ENCODE measurements at places on chromosomes 5 and 9.

DNA sequence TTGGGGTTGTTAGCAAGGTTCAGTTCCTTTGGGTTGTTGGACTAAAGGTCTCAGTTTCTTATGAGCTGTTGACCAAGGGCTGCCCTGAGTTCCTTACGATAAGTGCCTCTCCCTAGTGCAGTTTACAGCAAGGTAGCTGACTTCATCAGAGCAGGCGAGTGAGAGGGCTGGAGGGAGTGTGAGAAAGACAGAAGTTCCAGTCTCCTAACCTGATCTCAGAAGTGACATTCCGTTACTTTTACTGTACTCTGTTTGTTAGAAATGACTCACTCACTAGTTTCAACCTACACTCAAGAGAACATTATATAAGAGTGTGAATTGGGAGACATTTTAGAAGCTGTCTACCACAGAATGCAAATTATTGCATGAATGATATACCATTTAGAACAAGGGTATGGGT is 21.2 kb upstream of the IL31RA start:
- DNase-seq, result no peak

GRCh38 chr5:180332051-180332517 is 21.1 kb downstream of the GFPT2 start:
- DNase-seq, result no peak

DNA sequence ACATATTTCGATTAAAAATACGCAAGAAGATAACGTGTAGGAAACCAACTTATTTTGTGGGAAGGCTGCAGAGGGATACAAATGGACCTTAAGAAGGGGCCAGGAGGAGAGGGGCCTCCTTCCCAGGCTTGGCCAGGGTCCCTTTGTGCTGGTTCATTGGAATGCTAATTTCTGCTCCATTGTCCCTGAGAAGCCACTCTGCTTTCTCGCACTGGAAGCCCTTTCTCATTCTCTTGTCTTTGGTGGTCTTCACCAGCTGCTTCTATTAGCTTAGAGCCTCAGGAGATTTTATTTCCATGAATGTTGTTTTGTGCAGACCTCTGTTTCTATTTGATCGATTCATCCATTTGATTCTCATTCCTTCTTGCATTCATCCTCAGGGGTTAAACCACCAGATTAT is 325.4 kb downstream of the TMEM38B start:
- DNase-seq, result no peak

- DNase-seq, result no peak
These were observed 46.5 kb downstream of the SLC6A7 start for GRCh38 chr5:150236313-150236712.

GRCh38 chr5:125045646-125046045 is 299.2 kb upstream of the ZNF608 start:
- no peak for DNase-seq

GRCh38 chr9:79962836-79963235 is 391.1 kb downstream of the TLE4 start:
- no peak for DNase-seq

GRCh38 chr5:34005211-34005610 is 2.6 kb downstream of the AMACR start:
- no peak for DNase-seq

- DNase-seq, result no peak
These were observed 13.2 kb downstream of the GZMK start for GRCh38 chr5:55037046-55037771.

DNA sequence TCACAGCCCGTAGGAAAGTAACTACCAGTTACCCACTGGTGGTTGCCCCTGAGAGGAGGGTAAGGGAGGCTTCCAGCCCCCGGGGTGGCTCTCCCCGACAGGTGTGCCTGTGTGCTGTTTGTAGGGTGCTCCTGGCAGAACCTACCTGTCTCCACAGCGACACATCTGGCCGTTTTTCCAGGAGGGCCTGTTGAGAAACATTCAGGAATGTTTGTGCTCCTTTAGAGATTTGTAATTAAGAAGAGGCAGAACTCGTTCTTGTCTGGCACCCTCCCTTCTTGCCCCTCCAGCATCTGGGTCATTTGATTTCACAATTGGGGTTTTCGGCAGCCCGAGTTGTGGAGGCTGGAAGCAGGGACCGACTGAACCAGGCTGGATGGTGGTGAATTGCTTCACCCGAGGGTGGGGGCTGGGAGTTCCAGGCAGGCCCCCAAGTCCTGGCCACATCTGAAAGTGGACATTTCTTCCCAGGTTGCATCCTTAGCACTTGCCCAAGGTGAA is 74.2 kb downstream of the WWC1 start:
- DNase-seq, result no peak

DNA sequence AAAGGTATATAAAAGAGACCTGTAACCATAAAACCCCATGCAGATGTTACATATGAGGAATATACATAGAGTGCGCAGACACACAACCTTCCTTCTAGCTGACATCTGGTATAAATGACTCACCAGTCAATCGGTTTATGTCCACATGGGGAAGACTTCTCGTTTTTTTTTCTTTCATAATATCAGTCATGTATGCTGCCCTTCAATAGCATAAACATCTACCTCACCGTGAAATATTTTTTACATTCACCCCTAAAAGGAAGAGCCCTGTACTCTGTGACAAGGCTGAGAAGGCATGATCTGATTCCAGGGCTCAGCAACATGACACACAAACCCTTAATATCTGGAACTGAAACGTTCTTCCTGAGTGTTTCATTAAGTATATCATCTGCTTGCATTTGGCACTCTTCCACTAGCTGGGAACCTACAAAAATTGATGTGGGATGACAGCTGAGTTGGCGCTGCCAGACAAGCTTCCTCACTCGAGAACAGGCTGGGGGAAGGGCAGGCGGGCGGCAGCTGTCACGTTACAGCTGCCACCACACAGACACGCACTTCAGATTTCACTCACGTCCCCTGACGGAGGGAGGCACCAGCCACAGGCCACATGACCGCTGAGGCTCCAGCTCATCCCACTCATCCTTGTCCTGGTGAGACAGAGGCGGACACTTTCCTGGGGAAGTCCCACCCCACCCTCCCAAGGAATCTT is 74.2 kb downstream of the SHB start:
- peak; percentile 83 for DNase-seq

- no peak for DNase-seq
These were observed 487.9 kb upstream of the DMAC1 start for GRCh38 chr9:8287501-8287900.

DNA sequence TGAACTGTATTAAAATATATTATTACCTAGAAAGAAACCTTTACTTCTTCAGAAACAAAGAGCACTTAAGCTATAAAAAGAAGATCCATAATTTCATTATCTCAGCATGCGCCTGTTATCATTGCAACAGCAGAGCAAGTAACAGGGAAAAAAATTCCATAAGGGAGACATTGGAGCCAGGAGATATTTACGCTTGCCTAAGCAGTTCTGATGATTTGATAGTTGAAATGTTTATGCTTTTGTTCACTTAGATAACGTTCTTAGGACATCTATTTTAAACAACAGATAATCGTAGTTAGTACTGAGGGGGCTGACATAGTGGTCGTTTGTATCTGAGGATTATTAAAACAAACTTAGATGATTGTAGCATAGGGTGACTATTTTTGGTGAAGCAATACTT is 252.5 kb downstream of the NNT start:
- DNase-seq, result no peak

GRCh38 chr5:126120939-126121338 is 302.3 kb upstream of the GRAMD2B start:
- DNase-seq, result no peak

- no peak for DNase-seq
These were observed 31.2 kb downstream of the OTP start for GRCh38 chr5:77607324-77607723.

DNA sequence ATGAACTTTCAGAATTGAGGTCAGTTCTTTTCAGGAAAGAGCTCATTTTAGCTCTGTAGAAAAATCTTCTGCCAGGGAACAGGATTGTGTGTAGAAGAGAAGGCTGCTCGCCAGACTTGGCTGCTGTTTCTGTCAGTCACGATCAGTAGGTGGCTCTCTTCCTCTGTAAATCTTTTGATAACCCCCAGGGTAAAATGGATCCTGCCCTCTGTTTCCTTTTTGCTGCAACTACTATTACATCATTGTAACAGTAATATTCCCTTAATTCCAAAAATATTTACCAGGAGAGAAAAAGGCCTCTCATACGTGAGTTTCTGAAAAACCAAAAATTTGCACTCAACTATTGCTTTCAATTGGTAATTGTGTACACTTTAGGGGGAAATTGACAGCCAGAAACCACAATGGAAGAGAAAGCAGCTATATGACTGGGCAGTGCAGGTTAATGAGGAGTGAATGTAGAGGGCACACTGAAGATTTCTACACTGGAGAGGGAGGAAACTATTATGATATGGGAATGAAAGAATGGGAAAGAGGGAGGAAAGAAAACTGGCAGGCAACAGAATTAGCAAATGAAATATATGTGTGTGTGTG is 12.3 kb downstream of the IFNA21 start:
- DNase-seq, result no peak

GRCh38 chr5:93018461-93018860 is 562.6 kb downstream of the NR2F1-AS1 start:
- peak; percentile 12 for DNase-seq

GRCh38 chr5:124519396-124519795 is 227.0 kb downstream of the ZNF608 start:
- DNase-seq, result no peak

DNA sequence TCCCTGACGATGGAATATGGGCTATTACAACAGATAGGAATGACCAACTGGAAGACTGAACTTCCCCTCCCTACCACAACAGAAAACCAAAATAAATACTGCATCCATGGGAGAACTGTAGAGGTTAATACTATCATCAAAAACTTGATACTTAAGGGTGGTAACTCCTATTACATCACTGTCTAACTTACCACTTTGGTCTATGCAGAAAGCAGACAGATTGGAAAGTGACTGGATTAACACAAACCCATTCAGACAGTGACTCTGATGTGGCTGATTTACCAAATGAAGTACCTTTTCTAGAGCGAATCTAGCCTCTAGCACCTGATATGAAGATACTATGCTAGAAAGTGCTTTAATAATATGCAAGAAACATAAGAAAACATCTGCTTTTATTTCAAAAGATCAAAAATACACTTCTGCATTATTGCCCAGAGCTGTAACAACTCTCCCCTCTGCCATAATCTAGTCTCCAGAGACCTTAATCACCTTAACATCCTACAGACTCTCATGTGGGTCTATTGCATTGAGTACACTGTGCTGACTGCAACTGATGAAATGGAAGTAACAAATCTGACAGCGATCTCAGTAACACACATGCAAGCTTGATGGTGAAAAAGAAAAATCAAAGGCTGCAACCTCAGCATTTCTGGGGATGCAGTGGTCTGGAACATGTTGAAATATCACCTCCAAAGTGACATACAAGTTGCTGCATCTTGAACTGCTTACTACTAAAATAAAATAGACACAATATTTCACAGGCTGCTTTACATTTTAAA is 62.7 kb downstream of the EPB41L4A start:
- DNase-seq, result no peak

DNA sequence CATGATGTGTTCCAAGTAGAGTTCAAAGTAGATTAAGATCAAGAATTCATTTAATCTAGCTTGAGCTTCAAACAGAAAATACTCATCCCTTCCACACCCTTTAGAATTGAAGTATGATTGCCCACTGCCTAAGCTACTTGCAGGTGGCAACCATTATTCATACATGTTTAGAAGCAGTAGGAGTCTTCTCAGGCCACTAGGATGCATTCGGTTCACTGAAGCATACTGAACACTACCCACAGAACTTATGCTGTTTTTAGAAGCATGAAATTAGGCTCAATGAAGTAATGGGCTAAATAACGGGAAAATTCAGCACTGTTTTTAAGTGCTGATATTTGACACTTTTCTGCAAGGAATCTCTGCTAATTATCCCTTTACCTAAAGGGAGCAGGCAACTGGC is 263.4 kb downstream of the DEPDC1B start:
- no peak for DNase-seq

DNA sequence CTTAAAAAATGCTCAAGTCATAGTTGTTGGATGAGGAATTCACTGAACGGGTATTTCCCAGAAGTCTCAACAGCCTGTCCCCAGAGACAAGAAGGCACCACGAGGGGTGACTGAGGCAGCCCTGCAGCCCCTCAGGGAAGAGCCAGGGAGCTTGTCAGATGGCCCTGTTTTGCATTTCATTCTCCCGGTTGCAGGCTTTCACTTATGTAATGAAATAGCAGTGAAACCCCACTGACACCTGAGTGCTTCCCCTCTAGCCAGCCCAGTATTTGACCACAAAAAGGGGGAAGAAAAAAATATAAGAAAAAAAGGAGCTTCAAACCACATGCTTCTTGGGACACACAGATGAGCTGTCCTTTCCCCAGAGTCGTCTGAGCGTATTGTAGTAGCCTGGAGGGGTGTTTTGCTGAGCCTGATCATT is 75.3 kb upstream of the IL12B start:
- no peak for DNase-seq
